Naive thymus-derived CD8-positive, alpha-beta T cell (primary cell): ENCODE measurements at places on chromosomes 1 and 21.

GRCh38 chr21:45499970-45500577 lies 42.2 kb downstream of the SLC19A1 start:
- H3K27me3 ChIP-seq, result no peaks in the 10 kb centered on the region
- H3K4me3 ChIP-seq, result no peak overlapping the region
- H3K4me1 ChIP-seq, result peaks cover 10% of the 10 kb centered on the region
- no peaks in the 10 kb centered on the region for H3K36me3 ChIP-seq
- no peak overlapping the region for H3K27ac ChIP-seq

- no peak for DNase-seq
- H3K27me3 ChIP-seq, result no peaks in the 10 kb centered on the region
- no peak overlapping the region for H3K4me3 ChIP-seq
- no peaks in the 10 kb centered on the region for H3K4me1 ChIP-seq
Measured at GRCh38 chr1:50702395-50702794, 257.7 kb downstream of the FAF1 start.

- no peaks in the 10 kb centered on the region for H3K4me1 ChIP-seq
- H3K27me3 ChIP-seq, result peaks cover 10% of the 10 kb centered on the region
- no peaks in the 10 kb centered on the region for H3K36me3 ChIP-seq
- DNase-seq, result no peak
- H3K27ac ChIP-seq, result no peak overlapping the region
- H3K4me3 ChIP-seq, result no peak overlapping the region
Measured at GRCh38 chr1:112439592-112439991, 43.6 kb downstream of the CTTNBP2NL start.

DNA sequence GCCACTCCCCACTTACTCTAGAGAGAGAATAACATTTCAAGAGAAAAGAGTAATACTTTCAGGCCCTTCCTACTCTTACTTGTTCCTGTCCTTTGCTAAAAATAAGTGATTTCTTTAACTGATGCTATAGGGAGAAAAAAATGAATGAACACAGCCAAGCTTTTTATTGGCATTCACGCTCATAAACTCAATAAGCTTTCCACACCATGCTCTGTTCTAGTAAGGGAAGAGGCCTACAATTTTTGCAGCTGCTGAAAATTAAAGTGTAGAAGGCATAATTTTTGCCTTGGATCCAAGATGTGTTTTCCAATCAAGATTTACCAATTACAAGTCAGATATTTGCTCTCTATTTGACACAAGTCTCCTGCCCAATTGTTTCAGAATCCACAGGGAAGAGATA lies 188.1 kb upstream of the RGS18 start:
- no peak overlapping the region for H3K27ac ChIP-seq
- peaks cover 1% of the 10 kb centered on the region for H3K27me3 ChIP-seq
- H3K4me1 ChIP-seq, result no peaks in the 10 kb centered on the region
- no peak for DNase-seq
- no peaks in the 10 kb centered on the region for H3K36me3 ChIP-seq
- H3K4me3 ChIP-seq, result no peak overlapping the region
